ENCODE measurements at places on chromosomes 7 and 10.

GRCh38 chr7:156768698-156769472 lies 124.1 kb downstream of the LMBR1 start:
- no peak for DNase-seq

DNA sequence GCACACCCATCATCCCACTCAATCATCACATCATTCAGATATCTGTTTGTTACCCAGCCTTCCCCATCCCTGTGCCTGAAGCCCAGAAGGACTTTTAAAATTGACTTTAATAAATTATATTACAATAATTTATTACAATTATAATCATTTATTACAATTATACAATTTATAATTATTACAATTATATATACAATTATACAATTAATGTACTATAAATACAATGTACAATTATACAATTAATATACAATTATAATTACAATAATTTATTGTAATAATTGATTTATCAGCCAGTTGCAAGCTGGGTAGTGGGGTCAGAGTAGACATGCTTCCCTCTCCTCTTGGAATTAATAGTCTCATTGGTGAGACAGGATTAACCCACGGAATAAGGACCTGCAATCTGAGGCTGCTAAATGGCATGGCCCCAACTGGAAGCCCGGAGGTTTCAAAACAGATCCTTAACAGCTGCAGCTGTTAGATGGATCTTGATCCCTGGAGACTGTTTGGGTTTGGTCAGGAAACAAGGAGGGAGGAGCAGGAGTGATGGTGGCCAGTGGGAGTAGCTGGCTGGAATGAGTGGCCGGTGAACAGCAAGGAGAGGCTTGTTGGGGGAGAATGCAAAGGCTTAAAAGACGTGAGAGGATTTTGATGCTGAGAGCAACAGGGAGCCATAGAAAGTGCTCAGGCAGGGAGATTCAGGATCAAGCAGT lies 402.8 kb upstream of the PODXL start:
- no peak for DNase-seq

GRCh38 chr10:97075961-97076525 lies 109.7 kb downstream of the SLIT1 start:
- no peak for DNase-seq

- DNase-seq, result no peak
Measured at GRCh38 chr7:139798892-139799291, 21.1 kb upstream of the HIPK2 start.

DNA sequence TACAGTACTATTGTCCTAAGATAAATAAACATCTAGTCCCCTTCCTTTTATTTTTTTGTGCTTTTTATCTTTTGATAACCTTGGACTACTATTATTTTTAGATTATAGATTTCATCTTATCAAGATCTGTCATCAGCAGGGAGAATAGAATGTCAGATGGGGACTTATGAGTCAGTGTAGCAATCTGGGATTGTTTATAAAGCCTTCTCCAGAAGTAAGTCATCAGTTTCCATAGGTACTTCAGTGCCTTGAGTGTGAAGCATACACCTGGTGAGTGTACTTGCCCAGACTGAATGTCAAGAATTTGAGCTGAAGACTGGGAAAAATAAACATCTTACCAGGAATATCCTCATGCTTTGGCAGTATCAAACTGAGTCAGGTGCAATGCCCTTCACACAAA lies 2.1 kb downstream of the CASD1 start:
- no peak for DNase-seq

- DNase-seq, result no peak
Measured at GRCh38 chr7:31466036-31466435, 47.9 kb upstream of the ITPRID1 start.

DNA sequence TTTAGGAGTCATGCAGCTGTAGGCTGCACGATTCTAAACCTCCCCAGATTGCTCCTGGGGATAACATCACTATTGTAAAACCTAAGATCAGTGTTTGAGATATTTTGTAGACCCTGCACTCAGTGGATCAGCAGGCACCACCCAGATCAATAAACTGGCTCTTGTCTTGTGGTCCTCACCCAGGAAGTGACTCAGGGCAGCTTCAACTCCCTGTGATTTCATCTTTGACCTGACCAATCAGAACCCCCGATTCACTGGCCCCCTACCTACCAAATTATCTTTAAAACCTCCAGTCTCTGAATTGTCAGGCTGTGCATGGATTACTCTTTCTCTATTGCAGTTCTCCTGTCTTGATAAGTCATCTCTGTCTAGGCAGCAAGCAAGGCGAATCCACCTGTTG lies 25.7 kb downstream of the ARL5B start:
- DNase-seq, result no peak

DNA sequence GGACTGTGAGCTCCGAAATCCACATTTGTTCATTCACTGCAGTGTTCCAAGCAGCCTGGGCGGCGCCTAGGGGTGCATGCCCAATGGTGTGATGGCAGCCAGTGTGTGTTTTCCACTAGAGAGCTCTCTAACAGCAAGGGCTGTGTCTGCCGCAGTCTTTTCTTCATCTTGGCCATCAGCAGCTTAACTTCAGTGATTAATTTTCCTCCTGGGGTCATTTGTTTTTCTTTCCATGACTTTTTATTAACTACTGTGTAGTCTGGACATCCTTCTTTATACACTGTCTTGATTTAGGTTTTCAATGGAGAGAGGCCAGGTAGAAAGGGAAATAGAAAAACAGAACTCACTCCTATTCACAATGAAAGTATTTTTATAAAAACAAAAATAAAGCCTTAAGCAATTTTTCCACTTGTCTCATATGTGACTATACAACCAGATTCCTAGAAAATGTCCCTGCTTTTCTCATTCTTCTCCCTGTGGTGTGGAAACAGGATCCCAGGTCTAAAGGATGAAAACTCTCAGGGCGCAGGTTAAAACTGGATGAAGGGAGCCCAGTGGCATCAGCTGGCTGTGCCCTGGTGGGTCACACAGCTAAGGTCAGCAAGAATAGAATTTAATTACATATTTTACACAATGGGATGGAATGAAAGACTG lies 176.8 kb downstream of the PKD1L1 start:
- no peak for DNase-seq

- no peak for DNase-seq
Measured at GRCh38 chr7:159154243-159154642, 9.6 kb upstream of the VIPR2 start.

DNA sequence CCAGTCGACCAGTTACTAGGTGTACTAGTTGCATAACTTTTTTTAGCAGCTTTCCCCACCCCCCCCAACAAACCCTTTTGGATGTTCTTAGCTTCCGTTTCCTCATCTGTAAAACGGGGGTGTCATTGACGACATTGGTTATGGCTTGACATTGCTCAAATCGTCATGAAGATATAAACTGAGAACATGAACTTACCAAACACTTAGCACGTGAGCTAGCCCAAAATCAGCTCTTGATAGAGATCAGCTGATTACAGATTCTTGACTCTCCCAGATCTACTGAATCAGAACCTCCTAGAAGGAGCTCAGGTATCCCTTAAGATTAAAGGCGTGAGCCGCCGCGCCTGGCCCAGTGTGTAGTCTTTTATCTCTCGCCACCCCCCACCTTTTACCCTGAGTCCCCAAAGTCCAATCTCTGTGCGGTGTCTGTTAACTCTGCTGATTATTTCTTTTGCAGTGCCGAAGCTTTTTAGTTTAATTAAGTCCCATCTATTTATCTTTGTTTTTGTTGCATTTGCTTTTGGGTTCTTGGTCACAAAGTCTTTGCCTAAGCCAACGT lies 1.0 kb upstream of the GNA12 start:
- DNase-seq, result no peak

DNA sequence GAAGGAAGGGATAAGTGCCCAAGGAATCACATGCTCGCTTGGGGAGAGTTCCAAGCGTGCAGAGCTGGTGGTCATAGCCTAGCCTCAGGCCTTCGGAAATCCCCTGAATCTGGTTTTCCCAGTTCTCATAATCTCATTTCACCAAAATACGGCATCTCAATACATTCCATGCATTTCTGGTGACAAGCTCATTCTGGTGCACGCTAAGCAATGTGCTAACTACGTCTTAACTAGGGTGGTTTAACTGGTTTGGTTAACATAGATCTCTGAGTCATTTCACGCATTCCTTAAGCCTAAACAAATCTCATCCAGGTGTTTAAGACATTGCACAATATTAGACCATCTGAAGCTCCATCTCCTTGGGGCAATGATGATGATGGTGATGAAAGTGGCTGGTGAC lies 72.9 kb upstream of the STEAP1B start:
- DNase-seq, result no peak

DNA sequence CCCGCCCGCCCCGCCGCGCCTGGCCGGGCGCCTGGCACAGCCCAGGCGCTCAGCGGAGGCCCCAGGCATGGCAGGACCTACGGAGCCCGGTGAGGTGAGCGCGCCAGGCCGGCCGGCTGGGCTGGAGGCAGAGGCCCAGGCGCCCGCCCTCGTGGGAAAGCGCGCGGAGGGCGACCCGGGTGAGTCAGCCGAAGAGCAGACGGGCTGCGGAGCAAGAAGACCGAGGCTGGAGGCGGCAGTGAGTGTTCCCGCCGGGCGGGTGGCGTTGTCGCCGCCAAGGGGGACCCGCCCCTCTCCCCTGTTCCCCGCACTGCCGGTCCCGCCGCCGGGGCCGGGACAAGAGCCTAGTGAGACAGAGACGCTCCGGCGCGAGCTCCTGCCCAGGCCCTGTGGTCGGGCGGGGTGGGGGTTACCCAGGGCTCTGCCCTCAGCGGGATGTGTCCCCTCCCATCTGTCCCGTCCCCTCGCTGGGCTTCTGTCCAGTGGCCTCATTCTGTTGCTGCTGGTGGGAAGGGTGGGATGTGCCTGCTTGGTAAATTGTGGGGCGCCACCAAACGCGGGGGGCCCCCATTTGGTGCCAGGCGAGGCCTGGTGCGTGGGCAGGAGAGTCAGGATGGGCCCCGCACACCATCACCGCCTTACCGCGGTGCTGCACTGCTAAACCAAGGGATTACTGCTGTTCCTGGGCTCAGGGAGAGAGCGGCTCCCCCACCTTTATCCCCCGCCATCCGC lies 17.0 kb upstream of the NODAL start:
- no peak for DNase-seq

DNA sequence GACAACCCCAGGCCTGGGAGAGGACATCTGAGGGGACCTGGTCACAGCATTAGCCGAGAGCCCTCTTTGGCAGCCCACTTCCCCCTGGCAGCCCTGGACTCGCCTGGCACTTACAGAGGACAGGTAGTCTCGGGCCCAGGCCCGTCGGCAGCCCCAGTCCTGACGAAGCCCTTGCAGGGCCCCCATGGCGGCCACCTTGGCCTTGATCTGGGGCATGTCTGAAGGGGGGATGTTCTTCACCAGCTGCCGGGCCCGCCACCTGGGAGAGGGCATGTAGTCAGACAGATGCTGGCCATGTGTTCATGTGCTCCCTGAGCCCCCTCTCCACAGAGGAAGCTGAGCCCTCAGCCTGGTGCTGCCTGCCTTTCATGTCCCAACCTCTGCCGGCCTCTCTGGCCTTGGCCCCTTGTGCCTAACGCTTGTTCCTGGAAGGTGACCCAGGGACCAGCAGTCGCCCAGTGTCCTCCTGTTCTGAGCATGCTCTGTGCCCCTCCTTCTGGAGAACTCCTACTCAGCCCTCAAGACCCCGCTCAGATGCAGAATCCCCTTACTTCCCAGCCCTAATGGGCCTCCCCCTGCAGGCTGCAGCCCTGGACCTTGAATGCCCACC lies 13.9 kb downstream of the MYO1G start:
- DNase-seq, result no peak

DNA sequence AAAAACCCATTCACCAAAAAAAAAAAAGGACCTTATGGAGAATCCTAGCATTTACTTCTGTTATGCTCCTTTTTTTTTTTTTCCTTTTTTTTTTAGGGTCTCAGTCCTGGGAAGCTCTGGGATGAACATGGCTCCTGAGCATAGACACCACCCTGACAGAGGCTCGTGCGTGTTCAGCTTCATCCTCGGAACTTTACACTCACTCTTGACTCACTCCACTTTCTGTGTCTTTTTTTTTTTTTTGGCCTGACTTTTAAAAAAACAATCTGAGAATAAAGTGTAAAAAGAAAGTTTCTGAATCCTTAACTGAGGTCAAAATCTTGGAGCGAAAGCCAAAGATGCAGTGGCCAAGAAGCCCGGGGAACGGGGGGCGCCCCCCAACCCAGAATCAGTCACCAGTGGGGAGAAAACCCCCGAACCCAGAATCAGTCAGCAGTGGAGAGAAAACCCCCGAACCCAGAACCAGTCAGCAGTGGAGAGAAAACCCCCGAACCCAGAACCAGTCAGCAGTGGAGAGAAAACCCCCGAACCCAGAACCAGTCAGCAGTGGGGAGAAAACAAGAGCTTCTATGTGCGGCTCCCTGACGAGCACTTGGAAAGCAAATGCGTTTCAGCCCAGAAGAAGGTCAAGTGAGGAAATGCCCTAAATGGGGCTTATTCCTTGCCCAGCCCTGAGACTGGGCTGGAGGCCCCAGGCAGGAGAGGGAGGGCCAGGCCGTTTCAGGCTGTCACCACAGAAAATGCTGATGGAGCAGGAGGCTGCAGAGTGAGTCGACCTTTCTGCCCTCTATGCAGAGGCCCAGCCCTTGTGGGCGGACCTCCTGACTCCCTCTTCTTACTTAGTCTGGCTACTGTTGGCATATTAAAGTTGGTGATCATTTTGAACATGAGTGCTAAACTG lies 19.0 kb upstream of the PFKP start:
- DNase-seq, result no peak

GRCh38 chr10:62548686-62549085 lies 174.5 kb downstream of the ZNF365 start:
- DNase-seq, result no peak

DNA sequence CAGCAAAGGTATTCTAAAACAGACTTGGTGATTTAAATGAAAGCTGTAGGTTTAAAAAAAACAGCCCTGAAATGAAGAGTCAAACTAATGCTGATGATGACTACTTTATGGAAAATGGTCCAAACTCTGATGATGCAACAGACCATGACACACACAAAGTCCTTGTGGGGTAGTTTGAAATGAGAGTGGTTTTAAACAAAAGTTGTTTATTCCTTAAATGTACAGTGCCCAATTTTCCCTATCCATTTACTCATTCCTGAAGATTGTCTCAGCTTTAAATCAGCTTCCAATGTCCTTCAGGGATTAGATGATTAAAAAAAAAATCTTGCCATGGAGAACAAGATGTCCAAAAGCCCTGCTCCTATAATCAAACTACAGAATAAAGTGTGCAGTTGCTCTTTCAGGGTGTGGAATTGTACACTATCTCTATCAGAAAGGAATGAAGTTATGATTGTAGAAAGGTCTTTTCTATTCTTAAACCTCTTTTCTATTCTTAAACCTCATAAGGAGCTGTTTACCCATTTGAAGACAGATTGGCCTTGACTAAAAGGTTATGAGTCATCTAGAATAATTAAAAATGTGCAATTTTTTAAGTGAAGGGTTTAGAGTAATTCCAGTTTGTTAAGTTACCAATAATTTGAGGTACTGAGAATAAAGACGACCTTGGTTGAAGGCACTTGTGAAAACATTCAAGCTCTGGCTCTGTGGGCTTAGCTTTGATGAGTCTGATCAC lies 70.2 kb upstream of the ITGA8 start:
- no peak for DNase-seq

GRCh38 chr10:4512196-4512595 lies 313.8 kb upstream of the AKR1E2 start:
- DNase-seq, result no peak

GRCh38 chr7:41501466-41501865 lies 201.4 kb downstream of the INHBA start:
- DNase-seq, result no peak

GRCh38 chr7:518630-519483 lies 789 bp downstream of the PDGFA start:
- DNase-seq, result no peak

GRCh38 chr7:140679186-140679585 lies 6.4 kb downstream of the ADCK2 start:
- DNase-seq, result no peak

All from immature natural killer cell (primary cell).